D721Med (cell line): ENCODE measurements at places on chromosomes 7 and 10.

- no peak for DNase-seq
Observed at GRCh38 chr7:86643561-86644281, at the start of gene GRM3. Gene GRM3, plus strand, starts transcription at chr7:86643909. Its CDS starts 121,237 bp downstream, at chr7:86765146.

- DNase-seq: no peak
Observed at GRCh38 chr10:118370499-118370898, 28.4 kb upstream of the FAM204A start.

DNA sequence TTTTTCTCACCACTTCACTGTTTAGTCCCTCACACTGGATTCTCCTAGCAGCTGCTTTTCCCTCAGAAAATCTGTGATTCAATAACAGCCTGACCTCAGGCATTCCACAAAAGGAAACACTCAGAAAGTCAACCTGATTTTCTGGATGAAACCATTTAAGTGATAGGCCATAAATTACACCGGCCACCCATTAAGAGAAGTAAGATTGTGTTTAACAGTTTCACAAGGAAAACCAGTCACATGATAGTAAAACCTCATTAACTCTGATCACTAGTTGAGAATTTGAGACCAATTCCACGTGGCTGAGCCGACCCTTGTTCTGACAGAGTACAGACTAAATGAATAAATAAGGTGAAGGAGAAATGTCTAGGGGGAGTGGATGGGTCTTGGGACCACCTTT is 7.7 kb downstream of the GRM8 start:
- no peak for DNase-seq

- no peak for DNase-seq
Observed at GRCh38 chr10:6729071-6729774, 149.1 kb upstream of the PRKCQ start.

- no peak for DNase-seq
Observed at GRCh38 chr10:78231939-78232338, 198.3 kb downstream of the RPS24 start.

GRCh38 chr10:117476716-117477115 is 65.8 kb upstream of the EMX2 start:
- no peak for DNase-seq

- no peak for DNase-seq
Observed at GRCh38 chr7:1156782-1157535, 3.0 kb downstream of the ZFAND2A start.

GRCh38 chr10:71218651-71219050 is 6.3 kb downstream of the UNC5B start:
- no peak for DNase-seq

DNA sequence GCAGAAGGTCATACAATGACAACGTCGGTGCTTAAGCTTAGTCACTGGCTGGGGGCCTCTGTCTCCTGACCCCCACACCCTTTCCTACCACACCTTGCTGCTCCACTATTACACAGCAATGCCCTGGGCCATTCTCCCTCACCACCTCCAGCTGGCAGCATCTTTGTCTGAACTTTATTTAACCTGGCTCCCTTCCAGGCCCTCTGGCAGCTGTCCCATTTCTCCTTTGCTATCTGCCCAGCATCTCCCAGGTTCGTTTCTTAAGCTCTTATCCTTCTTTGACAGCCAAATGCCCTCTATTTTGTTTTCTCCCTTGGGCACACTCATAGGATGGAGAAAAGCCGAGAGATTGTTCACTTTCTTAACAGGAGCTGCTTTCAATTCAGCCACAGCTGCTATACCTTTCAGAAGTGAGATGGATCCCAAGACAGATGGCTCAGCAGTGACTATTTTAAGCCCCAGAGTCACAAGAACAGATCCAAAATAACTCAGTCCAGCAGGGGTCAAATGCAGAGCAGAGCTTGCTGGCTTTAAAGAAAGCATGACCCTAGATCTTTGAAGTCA is 1277.1 kb upstream of the AUTS2 start:
- no peak for DNase-seq

GRCh38 chr7:25786936-25787335 is 365.1 kb upstream of the NFE2L3 start:
- no peak for DNase-seq

DNA sequence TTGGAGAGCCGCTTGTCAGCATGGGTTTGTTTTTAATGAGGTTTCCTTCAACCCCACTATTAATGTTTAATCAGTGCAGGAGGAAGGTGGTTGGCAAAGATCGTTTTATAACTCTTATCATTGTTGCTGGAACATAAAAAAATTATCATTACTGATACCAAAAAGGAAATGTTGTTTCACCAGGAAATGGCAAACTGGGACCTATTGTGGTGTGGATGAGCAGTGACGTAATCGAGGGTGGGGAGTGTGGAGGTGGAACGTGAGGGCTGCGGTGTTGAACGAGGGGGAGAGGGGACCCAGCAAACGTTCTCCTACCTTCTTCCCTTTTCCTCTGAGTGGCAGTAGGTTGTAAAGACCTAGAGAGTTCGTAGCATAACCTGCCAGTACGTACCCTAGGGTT is 71.9 kb upstream of the TOMM7 start:
- no peak for DNase-seq

DNA sequence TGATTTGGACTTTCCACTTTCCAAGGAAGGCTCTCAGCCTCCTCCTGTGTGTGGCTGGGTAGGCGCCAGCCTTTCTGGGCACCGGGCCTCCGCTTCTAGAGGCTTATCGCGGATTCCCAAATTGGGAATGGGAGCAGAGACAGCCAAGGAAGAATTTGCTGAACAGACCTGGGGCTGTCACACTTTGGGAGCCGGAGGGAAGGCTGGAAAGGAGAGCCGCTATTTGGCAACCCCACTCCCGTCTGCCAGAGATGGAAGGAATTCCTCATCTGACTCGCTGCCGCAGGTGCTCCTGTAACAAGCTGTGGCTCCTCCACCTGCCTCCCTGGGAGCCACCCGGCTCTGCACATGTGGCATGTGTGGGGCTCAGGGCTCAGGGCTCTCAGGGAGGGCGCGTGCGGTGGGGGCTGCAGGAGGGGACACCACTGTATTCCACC is 50.8 kb upstream of the ECHDC3 start:
- no peak for DNase-seq

DNA sequence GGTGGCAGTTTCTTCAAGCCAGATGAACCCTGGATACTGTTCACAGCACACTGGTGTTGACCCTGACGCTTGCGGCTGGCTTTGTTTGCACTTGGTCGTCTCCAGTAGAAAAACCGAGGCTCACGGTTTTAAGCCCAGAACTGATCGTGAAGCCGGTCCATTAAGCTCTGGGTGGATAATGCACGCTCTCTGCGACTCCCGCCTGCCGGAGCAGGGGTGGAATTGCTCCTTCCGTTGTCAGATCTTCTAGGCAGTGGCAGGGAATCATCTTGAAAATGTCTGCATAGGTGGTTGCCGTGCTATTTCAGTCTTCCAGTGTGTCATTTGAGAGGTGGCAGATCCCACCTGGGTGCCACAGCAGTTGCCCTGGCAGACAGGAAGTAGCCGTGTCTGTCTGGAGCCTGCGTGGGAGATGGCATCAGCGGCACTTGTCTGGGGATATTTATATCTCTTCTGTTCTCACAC is 35.9 kb upstream of the AP5Z1 start:
- no peak for DNase-seq

- DNase-seq: no peak
Observed at GRCh38 chr10:74307061-74307651, 156.1 kb downstream of the ADK start.

DNA sequence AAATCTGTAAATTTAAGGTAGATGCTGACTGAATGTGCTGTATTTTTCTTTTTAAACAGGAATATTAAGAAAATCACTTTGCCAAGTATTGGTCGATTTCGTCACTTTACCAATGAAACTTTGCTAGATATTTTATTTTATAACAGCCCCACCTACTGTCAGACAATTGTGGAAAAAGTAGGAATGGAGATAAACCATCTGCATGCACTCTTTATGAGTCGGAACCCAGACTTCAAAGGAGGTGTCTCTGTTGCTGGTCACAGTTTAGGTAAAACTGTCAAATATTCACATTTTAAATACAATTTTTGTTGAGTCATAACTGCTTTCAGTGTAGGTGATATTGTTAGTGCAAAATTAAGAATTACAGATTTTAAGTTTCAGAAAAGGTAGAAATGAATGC is 25.2 kb downstream of the SEC23IP start:
- no peak for DNase-seq

- DNase-seq: no peak
Observed at GRCh38 chr7:38138171-38138570, 39.9 kb upstream of the STARD3NL start.

DNA sequence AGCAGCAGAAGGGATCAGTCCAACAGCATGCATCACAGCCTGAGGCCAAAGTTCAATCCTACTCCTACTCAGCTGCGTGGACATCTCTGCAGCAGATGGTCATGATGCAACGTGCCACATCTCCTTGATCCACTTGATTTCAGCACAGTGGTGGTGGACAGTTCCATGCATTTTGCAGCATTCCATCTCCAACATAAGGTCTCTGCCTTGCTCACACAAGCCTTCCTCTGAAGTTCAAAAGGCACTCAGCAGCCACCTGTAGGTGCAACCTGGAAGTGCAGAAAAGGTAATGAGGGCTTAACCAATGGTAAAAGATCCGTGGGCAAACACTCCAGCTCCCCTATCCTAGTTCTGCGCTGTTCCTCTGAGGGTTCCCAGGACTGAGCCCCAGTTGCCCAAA is 57.5 kb upstream of the CHCHD3 start:
- no peak for DNase-seq

GRCh38 chr10:86285136-86285790 is 81.3 kb downstream of the GRID1 start:
- no peak for DNase-seq

DNA sequence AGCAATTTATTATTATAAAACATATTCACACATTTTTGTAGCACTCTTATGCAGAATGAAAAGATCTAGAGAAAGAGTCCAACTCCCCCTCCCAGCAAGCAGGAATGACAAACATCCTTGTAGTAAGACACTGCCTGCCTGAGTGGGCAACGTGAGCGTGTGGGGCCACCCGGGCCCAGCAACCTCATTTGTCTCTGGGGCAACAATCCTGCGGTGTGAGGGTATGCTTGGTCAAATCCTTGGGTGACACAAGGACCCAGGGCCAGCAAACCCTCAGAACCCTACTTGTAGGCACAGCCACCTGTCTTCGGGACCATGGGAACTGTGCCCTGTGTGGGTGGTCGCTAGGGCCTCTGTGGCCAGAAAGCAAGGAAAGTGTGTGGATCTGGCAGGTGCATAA is 10.7 kb downstream of the RHEB start:
- no peak for DNase-seq

- no peak for DNase-seq
Observed at GRCh38 chr10:86225103-86225782, 141.4 kb downstream of the GRID1 start.

DNA sequence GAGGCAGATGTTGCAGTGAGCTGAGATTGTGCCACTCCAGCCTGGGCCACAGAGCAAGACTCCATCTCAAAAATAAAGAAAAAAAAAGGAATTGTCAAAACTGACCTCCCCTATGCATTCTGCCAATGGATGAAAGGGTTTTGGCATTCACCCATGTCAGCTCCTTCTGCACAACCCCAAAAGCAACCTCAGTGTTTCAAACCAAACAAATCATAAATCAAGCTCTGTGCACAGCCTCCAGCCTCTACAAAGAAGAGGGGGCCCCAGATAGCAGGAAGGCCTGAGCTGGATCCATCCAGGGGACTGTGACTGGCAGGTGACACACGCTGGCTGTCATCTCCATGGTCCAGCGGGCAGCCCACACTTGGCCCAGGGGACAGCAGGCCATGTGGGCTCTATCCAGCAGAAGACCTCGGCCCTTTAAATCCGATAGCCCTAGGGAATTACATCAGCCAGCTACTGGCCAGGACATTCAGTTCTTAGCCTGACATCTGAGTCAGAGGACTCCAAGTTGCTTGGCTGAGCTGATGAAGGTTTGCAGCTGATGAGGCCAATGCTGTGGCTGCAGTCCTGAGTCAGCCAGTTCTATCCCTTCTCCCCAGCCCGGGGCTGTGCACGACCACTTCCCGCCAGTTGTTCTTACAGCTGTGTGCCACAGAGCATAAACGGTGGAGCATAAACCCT is 52.0 kb upstream of the FIGNL1 start:
- no peak for DNase-seq

GRCh38 chr10:86958116-86958900 is at the start of gene SNCG:
Gene SNCG, plus strand, starts transcription at chr10:86958599. Its CDS starts 99 bp downstream, at chr10:86958698.
- DNase-seq: no peak

- DNase-seq: no peak
Observed at GRCh38 chr10:16770670-16771069, 46.6 kb downstream of the RSU1 start.

GRCh38 chr10:21989453-21990154 is 13.9 kb downstream of the DNAJC1 start:
- DNase-seq: no peak

- DNase-seq: peak; percentile 51
Observed at GRCh38 chr10:62610649-62611229, 193.8 kb upstream of the ADO start.

DNA sequence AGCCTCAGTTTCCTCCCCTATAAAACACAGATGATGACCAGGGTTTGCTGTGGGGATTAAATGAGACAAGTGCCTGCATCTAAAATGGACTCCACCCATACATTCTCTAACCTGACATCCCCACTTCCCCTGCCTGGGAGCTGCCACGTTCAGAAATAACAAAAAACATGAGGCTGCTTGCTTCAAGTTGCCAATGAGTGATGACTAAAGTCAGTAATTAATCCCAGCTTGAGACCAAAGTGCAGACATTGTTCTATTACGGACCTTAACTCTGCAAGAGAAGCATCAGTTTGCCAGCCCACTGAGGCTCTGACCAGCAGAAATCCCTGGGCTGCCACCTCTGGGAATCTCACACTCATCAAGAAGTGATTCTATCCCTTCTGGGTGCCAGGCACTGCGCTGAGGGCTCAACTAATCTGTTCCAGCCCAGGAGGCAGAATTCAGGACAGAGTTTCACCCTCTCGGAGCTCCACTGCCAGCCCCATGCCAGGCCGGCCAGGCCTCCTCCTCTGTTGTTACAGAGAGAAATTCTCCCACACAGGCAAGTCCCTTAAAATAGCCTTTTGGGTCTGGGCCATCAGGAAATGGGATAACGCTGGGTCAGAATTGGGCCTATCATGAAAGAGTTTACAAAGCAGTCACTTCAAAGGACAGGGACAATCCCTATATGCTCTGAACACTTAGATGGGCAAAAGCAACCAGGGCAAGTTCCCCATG is 11.4 kb downstream of the SH3PXD2A start:
- DNase-seq: no peak

DNA sequence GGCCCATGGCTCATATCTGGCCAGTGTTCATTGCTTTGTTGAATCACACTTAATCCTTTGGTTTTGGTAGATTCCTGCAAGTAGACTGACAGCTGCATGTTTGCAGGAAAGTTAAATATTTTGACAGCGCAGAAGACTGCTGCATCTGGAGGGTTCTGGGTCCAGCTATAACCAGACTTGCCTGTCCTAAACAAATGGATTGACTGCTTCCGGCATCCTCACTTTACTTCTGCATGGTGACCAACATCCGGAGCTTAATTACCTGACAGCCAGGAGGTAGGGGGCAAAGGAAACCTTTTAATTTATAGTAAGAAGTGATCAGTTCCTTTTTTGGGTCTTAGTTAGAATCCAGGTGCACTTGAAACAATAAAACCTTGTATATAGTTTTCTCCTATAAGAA is 263.3 kb downstream of the SNX10 start:
- DNase-seq: no peak

DNA sequence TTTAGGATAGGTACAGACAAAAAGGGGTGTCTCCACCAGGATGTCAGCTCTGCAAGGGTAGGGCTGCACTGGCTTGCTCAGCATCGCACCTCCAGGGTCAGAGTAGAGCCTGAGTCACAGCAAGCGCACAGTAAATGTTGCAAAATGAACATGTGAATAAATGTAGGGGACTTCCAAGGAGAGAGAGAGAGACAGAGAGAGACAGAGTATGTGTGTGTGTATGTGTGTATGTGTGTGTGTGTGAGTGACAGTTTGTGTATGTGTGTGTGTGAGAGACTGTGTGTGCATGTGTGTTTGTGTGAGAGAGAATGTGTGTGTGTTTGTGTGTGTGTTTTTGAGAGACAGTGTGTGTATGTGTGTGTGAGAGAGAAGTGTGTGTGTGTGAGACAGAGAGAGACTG is 163.3 kb downstream of the RPS24 start:
- no peak for DNase-seq
